ENCODE measurements at places on chromosomes 5 and 9.
A peak's percentile ranks its signal among the peaks of the same experiment; 100 is the strongest.

GRCh38 chr5:55636683-55637082 lies 75.4 kb downstream of the SLC38A9 start:
- no peak overlapping the region for H3K4me3 ChIP-seq
- DNase-seq: no peak
- no peak overlapping the region for H3K27ac ChIP-seq
- H3K4me1 ChIP-seq: no peaks in the 10 kb centered on the region
- peaks cover 11% of the 10 kb centered on the region for H3K36me3 ChIP-seq

- H3K4me1 ChIP-seq: no peaks in the 10 kb centered on the region
- no peak overlapping the region for H3K27ac ChIP-seq
- no peaks in the 10 kb centered on the region for H3K36me3 ChIP-seq
These were observed 20.4 kb upstream of the ZNF354B start for GRCh38 chr5:178839319-178839704.

- H3K4me1 ChIP-seq: no peaks in the 10 kb centered on the region
- H3K4me3 ChIP-seq: no peak overlapping the region
- no peak overlapping the region for H3K27ac ChIP-seq
- no peak for DNase-seq
- no peaks in the 10 kb centered on the region for H3K36me3 ChIP-seq
These were observed 67.2 kb downstream of the KIF4B start for GRCh38 chr5:155080721-155081120.

- no peak overlapping the region for H3K27ac ChIP-seq
- no peak for DNase-seq
- no peak overlapping the region for H3K4me3 ChIP-seq
These were observed 1942.4 kb upstream of the WWC1 start for GRCh38 chr5:166349046-166349445.

DNA sequence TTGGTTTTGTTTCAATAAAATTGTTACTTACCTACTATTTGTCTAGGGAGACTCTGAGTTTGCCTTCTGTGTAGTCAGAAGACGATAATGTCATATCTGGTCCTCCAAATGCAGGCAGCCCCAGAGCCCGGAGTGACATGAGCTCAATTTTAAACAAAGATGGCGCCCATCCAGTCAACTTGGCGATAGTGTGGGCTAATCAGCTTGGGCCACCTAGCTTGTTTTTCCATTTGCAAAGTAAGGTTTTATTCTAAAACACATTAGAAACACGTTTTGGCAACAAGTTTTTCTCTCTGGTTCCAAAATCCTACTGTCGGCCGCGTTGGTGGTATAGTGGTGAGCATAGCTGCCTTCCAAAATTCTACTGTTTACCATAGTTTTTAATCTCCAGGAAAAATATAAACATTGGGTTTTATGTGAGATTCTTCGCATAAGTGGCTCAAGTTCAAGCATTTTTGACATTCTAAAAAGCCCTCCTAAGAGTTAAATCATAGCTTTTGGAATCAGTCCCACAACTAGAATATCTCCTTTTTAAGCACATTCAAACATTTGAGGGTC lies 13.2 kb downstream of the TSC1 start:
- H3K27ac ChIP-seq: no peak overlapping the region
- peaks cover 13% of the 10 kb centered on the region for H3K36me3 ChIP-seq
- no peaks in the 10 kb centered on the region for H3K27me3 ChIP-seq
- H3K4me3 ChIP-seq: no peak overlapping the region
- no peak for DNase-seq

- H3K27me3 ChIP-seq: no peaks in the 10 kb centered on the region
- no peak for DNase-seq
- H3K4me1 ChIP-seq: no peaks in the 10 kb centered on the region
- H3K36me3 ChIP-seq: no peaks in the 10 kb centered on the region
- no peak overlapping the region for H3K4me3 ChIP-seq
These were observed 259.4 kb upstream of the EFNA5 start for GRCh38 chr5:107930092-107930491.

DNA sequence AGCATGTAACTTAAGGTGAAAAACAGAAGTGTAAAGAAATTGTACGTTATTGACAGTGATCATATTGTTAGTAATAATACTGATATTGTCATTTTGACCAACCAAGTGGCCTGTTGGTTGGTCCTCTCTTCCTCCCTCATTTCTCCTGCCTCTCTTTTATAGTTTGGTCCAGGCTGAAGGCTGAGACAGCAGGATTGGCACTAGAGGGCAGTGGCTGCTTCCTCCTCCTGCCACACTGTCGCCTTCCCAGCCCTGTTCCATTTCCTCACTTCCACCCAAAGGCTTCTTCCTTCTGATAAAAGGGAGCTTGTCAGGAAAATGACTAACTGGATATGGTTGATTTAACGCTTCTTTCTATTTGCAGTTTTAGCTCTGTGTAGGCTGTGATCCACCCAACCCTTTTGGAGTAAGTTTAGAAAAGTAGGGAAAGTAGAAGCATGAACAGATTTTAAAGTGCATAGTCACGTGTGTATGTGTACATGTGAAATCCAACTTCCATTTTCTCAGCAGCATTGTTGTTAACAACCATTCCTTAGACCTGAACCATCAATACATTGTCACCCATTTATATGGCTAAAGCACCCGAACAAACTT lies 35.6 kb downstream of the PTCD2 start:
- no peak overlapping the region for H3K27ac ChIP-seq
- no peak for DNase-seq
- H3K4me1 ChIP-seq: no peaks in the 10 kb centered on the region
- no peaks in the 10 kb centered on the region for H3K27me3 ChIP-seq
- H3K4me3 ChIP-seq: no peak overlapping the region

- no peak overlapping the region for H3K27ac ChIP-seq
- DNase-seq: no peak
- peaks cover 14% of the 10 kb centered on the region for H3K4me1 ChIP-seq
These were observed 5.3 kb downstream of the FBXW2 start for GRCh38 chr9:120787933-120788332.

- no peak overlapping the region for H3K4me3 ChIP-seq
- no peaks in the 10 kb centered on the region for H3K4me1 ChIP-seq
- no peak overlapping the region for H3K27ac ChIP-seq
These were observed 331.4 kb downstream of the FBXL7 start for GRCh38 chr5:15831408-15831807.

DNA sequence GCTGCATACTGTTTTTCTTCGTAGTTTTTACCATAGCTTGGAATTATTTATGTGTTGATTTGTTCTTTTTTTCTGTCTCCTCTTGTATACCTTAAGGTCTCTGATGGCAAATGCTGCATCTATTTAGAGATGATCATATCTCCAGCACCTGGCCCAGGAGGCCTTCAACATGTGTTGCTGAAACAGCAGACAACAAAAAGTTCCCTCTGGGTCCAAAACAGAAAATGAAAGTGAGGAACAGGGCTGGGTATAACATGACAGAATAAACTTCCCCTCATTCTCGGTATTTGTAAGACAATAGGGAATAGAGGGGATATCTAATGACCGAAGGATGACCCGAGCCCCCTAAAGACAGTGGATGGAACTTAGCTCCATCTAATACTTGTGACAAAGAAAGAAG lies 22.7 kb upstream of the PCSK1 start:
- no peaks in the 10 kb centered on the region for H3K36me3 ChIP-seq
- H3K27me3 ChIP-seq: no peaks in the 10 kb centered on the region
- H3K27ac ChIP-seq: no peak overlapping the region
- DNase-seq: no peak
- H3K4me1 ChIP-seq: no peaks in the 10 kb centered on the region
- H3K4me3 ChIP-seq: no peak overlapping the region

- no peak for DNase-seq
- H3K27ac ChIP-seq: no peak overlapping the region
- no peaks in the 10 kb centered on the region for H3K4me1 ChIP-seq
- no peak overlapping the region for H3K4me3 ChIP-seq
- H3K36me3 ChIP-seq: no peaks in the 10 kb centered on the region
- peaks cover 9% of the 10 kb centered on the region for H3K27me3 ChIP-seq
These were observed 62.4 kb downstream of the SLC28A3 start for GRCh38 chr9:84278130-84278529.

DNA sequence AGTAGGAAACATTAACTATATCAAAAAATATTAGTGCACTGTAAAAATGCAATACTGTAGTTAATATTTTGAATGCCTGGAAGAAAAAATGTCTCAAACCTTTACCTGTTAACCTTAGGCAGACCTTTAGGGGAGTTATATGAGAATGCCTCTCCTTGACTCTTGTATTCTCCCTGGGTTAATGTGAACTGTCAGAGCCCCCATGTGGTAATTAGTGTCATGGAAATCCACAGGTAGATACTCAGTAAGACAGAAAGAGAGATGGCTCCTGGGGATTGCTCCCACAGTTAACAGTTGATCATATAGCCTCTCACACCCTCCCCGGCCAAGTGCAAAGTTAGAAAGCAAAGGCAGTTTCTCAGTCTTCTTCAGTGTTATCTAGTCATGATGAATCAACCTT lies 742.8 kb downstream of the NR2F1-AS1 start:
- H3K4me1 ChIP-seq: no peaks in the 10 kb centered on the region
- H3K27ac ChIP-seq: no peak overlapping the region
- H3K4me3 ChIP-seq: no peak overlapping the region
- no peaks in the 10 kb centered on the region for H3K27me3 ChIP-seq

DNA sequence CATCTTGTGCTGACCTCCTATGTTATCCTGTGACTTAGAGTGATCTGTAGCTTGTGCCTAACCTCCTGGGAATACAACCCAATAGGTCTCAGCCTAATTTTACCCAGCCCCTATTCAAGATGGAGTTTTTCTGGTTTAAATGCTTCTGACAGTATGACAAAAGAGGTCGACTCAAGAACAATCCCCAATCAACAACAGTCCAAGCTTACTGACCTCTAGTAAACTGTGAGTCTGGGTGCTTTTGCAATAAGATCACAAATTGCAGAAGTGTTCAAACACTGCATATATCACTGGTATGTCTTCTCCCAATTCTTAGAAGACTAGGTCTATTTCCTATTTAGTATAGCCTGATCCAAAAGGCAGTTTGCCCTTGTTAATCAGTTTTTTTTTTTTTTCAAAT lies 323.5 kb upstream of the PTGER4 start:
- no peaks in the 10 kb centered on the region for H3K27me3 ChIP-seq
- no peak overlapping the region for H3K27ac ChIP-seq
- DNase-seq: no peak
- H3K4me3 ChIP-seq: no peak overlapping the region
- no peaks in the 10 kb centered on the region for H3K4me1 ChIP-seq
- H3K36me3 ChIP-seq: no peaks in the 10 kb centered on the region

DNA sequence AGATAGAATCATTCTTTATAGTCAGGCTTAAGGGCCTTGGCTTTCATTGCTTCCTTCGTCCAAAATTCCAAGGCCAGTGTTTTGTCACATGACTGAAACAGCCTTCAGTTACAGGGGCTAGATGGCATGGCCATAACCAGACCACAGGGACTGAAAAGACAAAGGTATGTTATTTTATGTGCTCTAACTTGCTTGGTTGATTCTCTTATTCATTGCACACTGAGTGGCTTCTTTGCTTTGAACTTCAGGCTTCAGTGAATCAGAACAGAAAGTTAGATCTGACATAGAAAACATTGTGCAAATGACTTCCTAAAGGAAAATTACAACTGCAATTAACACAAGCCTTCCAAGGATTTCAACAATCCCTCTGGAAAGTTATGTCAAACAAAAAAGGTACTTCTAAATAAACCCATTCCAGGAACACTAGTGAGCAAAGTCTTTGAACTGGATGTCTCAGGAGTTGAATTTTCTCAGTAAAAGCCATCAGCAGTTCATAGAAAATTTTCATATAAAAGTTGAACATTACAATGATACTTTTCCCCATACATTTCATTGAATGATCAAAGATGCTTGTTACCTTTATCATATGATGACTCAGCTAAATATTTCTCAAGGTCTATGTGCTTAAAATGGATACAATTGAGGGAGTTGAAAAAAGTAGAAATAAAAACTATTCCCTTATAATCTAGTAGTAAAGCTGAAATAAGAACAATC lies 355.3 kb downstream of the TMEM232 start:
- no peaks in the 10 kb centered on the region for H3K36me3 ChIP-seq
- no peak overlapping the region for H3K4me3 ChIP-seq
- H3K4me1 ChIP-seq: peaks cover 16% of the 10 kb centered on the region
- peak; percentile 6 for DNase-seq

GRCh38 chr9:74035786-74036185 lies 461.3 kb upstream of the RORB start:
- no peak overlapping the region for H3K4me3 ChIP-seq
- H3K27ac ChIP-seq: no peak overlapping the region
- no peak for DNase-seq
- H3K4me1 ChIP-seq: no peaks in the 10 kb centered on the region

GRCh38 chr5:124806373-124807077 lies 60.1 kb upstream of the ZNF608 start:
- no peak for DNase-seq
- H3K27me3 ChIP-seq: no peaks in the 10 kb centered on the region
- H3K4me3 ChIP-seq: no peak overlapping the region
- H3K27ac ChIP-seq: no peak overlapping the region
- no peaks in the 10 kb centered on the region for H3K4me1 ChIP-seq

DNA sequence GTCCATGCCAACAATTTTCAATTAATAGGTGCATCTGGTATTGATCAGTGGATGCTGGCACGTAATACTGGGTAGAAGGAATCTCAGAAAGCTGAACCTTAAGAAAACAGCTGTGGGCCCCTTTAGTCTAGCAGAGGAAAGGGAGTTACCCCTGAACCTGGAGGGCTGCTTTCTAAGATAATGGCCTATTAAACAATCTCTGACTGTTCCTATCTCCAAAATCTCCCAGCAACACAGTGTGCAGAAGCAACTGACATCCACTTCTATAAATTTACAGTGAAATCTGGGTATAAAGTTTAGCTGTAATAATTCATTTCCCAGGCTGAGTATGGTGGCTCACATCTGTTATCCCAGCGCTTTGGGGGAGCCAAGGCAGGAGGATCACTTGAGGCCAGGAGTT lies 198.8 kb downstream of the MAPKAP1 start:
- H3K27ac ChIP-seq: no peak overlapping the region
- H3K36me3 ChIP-seq: peaks cover 1% of the 10 kb centered on the region
- no peaks in the 10 kb centered on the region for H3K4me1 ChIP-seq
- no peak overlapping the region for H3K4me3 ChIP-seq
- DNase-seq: no peak

DNA sequence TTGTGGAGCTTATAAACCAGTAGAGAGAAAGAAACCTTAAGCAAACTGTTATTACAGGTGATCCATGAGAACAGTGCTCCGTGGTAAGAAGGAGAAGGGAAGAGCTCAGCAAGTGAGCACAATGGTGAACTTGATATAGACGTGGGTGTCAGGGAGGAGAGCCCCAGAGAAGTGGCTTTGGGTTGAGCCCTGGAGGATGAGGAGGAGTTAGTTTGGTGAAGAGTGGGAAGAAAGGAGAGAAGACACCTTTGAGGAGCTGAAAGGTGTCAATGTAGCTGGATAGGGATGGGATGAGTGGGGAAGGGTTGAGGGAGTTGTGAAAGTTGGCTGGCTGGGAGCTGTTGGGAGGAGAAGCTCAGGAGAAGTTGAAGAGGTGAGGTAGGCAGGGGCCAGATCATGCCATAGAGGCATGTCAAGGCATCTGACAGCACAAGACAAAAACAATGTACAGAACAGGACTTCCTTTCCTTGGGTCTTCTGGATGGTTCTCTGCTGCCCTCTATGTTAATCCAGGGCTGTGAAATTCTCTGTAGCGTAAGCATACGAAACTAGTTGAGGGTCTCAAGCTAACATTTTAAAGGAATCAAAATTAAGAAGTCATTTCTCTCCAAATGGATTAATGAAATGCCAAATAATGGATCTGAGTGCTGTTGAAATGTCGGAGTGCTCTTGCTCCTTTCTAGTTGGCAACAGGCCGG lies 501.9 kb downstream of the KDM4C start:
- H3K36me3 ChIP-seq: no peaks in the 10 kb centered on the region
- no peak overlapping the region for H3K4me3 ChIP-seq
- no peak for DNase-seq

All from B cell (primary cell).